ENCODE measurements at places on chromosomes 13 and 19.

- no peak for DNase-seq
Measured at GRCh38 chr13:97329331-97329730, 104.6 kb upstream of the RAP2A start.

- DNase-seq = no peak
Measured at GRCh38 chr13:23592596-23592995, 22.4 kb downstream of the TNFRSF19 start.

DNA sequence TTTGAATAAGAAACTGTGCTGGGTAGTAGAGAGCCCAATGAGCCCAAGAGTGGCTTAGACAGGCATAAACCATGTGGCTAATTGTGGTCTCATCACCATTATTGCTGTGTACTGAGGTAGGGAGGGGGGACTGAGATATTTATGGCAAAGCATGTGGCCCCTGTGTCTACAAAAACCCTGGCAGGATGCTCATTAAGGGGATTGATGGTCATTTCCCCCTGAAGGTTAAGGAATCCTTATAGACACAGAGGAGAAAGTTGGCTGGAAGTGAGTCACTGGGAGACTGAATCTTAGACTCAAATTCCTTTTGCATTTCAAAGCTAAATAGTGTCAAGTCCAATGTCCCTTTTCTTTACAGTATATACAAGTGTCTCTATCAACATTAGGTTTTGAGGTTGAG is 9.8 kb upstream of the DACT3 start:
- DNase-seq = no peak

DNA sequence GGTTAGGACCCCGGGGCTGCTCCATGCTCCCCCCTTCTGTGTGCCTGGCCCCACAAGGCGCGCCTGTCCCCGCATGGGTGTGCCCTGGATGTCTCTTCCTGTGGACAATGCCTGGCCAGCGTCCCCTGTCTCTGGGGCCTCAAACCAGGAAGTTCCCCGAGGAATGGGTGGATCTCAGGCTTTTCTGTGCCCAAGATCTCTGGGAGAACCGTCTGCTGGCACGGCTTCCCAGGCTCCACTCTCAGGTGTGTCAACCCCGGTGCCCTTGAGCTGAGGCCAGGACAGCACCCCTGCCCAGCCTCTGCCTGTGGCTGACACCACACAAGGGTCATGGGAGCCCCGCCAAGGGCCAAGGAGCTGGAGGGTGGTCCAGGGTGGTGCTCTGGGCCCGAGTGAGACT is 15.7 kb downstream of the ZNF444 start:
- DNase-seq = no peak

DNA sequence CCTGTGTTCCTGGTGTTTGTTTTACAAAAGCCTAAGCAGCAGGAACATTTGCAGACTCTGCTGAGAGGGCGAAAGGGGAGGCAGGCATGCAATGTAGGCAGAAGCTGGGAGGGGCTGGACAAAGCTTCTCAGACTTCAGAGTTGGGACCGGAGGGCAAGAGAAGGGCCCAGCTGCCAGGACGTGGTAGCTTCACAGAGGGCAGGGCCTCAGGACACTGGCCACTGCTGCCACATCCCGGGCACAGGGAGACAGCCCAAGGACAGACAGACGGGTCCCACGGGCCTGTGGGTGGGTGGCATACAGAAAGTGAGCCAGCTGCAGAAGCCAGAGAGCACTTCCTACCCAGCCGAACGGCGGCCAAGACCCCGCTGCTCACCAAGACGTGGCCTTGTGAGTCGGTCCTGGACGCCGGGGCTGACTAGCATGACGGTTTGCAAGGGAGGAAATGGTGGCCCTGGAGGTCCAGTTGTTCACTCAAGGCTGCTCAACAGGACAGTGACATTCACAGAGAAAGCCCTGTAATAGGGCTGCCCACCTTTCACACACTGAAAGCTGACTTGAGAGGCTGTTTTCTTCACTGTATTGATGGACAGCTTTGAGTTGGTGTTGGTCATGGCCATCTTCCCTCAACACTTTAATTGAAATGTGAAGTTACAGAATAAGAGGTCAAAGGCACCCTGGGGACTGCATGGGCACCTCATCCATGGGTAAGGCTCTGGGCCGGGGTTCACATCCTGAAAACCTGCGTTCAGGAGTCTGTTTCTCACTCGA is 23.7 kb upstream of the TFDP1 start:
- no peak for DNase-seq

GRCh38 chr19:1992759-1993260 is 22.7 kb downstream of the BTBD2 start:
- DNase-seq = no peak

GRCh38 chr19:47511128-47511517 is 3.7 kb downstream of the NAPA start:
- no peak for DNase-seq

GRCh38 chr19:43371909-43372308 is 18.4 kb downstream of the CD177 start:
- no peak for DNase-seq

DNA sequence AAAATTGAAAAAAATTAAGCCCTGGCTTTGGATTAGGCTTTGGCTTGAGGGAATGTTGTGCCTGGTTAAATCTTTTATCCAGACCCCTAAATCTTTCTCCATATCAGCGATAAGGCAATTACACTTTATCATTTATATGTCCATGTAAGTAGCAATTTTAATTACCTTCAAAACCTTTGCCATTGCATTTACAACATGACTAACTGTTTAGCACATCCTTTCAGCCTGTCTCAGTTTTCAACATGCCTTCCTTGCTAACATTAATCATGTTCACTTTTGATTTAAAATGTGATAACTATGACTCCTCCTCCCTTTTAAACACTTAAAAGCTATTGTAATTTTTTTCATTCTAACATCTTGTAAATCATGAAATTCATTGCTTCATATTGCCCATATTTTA is 583.7 kb downstream of the SLITRK1 start:
- DNase-seq = no peak

- no peak for DNase-seq
Measured at GRCh38 chr13:44331912-44332851, 41.4 kb upstream of the SERP2 start.

- DNase-seq = no peak
Measured at GRCh38 chr13:74574964-74575728, 440.9 kb upstream of the KLF12 start.

DNA sequence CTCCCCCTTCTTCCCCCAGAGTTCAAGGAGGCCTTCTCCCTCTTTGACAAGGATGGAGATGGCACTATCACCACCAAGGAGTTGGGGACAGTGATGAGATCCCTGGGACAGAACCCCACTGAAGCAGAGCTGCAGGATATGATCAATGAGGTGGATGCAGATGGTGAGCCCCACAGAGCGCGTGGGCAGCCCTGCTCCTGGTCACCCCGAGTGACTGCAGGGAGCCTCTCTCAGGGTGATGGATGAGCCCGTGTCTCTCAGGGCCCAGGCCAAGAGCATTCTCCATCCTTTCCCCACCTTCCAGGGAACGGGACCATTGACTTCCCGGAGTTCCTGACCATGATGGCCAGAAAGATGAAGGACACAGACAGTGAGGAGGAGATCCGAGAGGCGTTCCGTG is 7.0 kb downstream of the CALM3 start:
- DNase-seq = no peak

DNA sequence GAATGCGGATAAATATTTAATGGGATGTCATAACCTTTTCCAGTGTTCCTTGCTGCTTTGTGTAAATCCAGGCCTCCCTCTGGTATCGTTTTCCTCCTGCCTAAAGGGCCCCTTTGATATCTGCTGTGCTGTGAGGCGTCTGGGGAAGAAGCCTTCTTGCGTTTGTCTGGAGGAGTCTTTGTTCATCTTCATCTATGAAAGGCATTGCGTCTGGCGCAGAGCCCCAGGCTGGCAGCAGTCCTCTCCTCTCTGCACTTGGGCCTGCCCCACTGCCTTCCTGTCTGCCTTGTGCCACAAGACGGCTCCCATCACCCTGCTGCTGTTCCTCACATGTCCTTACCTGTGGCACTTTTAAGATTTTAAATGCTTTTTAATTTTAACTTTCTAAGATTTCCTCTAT is 9.8 kb downstream of the PROZ start:
- no peak for DNase-seq

- DNase-seq = no peak
Measured at GRCh38 chr13:35014606-35015213, 72.6 kb downstream of the NBEA start.

GRCh38 chr19:17002455-17002854 is 24.2 kb downstream of the CPAMD8 start:
- DNase-seq = no peak

DNA sequence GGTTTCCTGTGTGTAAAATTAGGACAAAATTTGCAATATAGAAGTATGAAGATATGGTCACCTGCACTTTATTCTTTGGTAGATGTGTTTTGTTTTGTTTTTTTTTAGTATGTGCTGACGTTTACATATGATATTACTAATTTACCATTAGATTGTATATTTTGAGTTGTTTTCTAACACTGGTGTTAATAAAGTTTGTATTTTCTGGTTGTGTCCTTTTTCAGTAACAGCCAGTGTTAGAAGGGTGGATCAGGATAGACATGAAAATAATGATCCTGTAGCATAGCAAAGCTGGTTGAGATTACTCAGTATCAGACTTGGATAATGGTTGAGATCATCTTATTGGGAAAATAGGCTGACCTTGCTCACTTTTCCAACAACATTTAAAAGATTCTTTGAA is 6.2 kb downstream of the NAA16 start:
- no peak for DNase-seq

GRCh38 chr13:40388617-40389016 is 277.8 kb downstream of the FOXO1 start:
- peak; percentile 77 for DNase-seq

GRCh38 chr19:39423258-39424086 is 11.0 kb downstream of the PLEKHG2 start:
- DNase-seq = no peak

- no peak for DNase-seq
Measured at GRCh38 chr13:83214452-83214851, 667.8 kb downstream of the SLITRK1 start.

- no peak for DNase-seq
Measured at GRCh38 chr13:103078158-103078557, 11.9 kb upstream of the SLC10A2 start.

DNA sequence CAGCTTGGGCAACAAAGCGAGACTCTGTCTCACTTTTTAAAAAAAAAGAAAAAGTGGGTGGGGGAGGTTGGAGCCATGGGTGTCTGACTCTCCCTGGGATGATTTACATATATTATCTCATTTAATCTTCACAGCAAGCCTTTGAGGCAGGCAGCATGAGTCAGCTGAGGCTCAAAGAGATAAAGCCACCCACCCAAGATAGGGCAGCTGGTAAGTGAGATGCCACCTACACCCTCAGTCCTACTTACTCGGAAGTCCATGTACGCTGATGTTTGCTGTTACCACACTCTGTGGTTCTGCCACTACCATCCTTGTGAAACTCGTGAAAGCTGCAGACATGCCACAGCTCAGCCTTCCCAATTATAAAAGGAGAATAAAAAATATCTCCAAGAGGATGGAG is 142.0 kb upstream of the TSHZ3 start:
- no peak for DNase-seq

DNA sequence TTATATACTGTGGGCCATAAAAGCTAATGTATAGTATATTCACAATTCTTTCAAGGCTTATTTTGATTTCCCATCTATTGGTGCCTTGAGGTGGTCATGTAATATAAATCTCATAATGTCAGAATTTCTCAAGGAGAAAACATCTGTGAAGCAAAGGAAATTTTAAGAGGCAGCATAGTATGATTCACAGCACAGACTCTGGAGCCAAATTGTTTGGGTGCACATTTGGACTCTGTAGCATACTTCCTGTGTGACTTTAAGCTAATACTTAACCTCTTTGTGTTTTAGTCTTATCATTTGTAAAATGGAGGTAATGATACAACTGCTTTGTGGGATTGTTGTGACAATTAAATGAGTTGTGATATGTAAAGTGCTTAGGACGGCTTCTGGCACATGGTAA is 67.6 kb downstream of the PIBF1 start:
- DNase-seq = no peak

DNA sequence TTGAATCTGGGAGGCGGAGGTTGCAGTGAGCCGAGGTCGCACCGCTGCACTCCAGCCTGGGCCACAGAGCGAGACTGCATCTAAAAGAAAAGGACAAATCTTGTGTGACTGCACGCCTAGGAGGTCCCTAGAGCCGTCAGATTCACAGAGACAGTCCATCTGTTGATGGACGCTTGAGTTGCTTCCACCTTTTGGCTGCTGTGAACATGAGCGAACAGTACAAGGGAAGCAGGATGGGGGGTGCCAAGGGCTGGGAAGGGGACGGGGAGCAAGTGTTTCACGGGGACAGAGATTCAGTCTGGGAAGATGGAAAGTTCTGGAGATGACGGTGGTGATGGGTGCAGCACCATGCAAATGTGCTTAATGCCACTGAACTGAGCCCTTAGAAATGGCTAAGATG is 78.7 kb downstream of the GNG7 start:
- no peak for DNase-seq

- no peak for DNase-seq
Measured at GRCh38 chr19:30450835-30451321, 78.7 kb downstream of the ZNF536 start.

DNA sequence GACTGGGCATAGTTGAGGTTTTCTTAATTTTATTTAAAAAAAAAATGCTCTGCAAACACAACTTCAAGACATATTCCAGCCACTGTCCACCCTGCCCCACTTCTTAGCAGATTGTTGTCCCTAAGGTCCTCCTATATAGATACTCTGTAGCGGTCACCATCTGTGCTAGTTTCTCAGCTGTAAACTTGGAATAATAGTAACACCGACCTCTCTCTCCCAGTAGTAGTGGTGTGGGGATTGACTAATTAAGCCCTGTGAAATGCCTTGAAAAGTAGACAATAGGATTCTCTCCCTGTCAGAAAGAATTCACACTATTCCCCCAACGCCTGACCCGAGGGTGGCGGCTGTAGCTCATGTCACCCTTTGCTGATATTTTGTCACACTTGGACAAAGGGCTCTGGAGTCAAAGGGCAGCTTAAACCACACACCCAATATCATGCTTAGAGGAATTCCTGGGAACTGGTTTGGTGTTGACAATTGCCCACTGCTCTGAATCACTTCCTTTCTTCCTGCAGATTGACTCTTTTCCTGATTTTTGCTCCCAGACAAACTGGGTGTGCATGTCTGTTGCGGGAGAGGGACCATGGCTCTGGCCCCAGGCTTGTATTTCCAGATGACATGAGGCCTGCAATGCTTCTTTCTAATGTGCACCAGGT is 9.2 kb upstream of the SERP2 start:
- no peak for DNase-seq

DNA sequence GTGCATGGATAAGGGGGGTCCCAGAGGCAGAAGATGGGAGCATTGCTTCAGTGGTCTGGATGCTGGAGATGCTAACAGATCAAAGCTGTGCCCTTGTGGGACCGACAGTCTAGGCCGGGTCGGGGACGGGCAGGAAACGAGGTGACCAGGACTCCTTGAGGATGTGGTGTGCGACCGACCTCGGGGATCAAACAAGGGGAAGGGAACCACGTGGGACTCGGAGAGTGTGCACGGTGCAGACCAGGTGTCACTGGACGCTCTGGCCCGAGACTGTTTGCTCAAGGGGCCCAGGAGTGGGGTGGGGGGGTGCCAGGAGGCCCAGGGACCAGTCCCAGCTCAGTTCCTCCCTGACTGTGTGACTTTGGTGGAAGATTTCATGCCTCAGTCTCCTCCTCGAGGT is 6.0 kb downstream of the NFIC start:
- DNase-seq = no peak

All from activated naive CD4-positive, alpha-beta T cell treated with Interleukin-2 at 50 U/mL for 16 hours (primary cell).